ENCODE measurements at places on chromosomes 5 and 9.

GRCh38 chr5:160496334-160496733 is 74.7 kb downstream of the PTTG1 start:
- no peak for DNase-seq

DNA sequence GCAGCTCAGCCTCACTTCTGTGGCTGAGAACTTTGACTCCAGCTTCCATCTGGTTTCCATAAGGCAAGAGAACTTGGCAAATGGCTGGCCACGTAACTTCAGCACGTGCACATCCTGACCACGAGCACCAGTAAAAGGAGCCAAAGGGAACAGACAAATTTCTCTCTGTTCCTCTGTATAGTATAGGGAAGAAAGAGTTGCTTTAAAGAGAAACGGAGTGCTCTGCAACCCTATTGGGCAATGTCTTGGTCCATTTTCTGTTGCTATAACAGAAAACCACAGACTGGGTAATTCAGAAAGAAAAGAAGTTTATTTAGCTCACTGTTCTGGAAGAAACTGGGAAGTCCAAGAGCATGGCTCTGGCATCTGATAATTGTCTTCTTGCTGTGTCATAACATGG is 558.7 kb downstream of the ACTL7B start:
- DNase-seq: no peak

- no peak for DNase-seq
Measured at GRCh38 chr5:17249029-17249634, 31.7 kb downstream of the BASP1 start.

GRCh38 chr9:120856700-120857099 is 14.0 kb upstream of the PSMD5 start:
- no peak for DNase-seq

DNA sequence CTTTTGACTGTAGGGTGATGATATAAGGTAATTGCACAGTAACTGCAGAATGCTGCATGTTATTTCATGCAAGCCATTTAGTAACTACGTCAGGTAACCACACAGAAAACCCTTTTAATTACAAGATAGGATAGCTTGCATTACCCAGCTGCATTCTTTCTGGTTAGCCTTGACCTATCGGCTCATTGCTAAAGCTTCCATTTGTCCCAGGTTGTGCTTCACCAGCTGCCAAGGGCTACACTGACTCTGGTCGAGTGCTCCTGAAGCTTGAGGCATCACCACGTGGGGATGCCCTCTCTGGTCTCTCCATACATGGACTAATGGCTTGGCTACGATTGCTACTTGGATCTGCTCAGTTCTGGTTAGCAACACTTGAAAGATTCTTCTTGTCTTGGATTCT is 81.1 kb upstream of the SLC12A2 start:
- no peak for DNase-seq

Measured in midbrain (tissue), 1 donor.